NCI-H69 (cell line): ENCODE measurements at places on chromosomes 11 and 22.

DNA sequence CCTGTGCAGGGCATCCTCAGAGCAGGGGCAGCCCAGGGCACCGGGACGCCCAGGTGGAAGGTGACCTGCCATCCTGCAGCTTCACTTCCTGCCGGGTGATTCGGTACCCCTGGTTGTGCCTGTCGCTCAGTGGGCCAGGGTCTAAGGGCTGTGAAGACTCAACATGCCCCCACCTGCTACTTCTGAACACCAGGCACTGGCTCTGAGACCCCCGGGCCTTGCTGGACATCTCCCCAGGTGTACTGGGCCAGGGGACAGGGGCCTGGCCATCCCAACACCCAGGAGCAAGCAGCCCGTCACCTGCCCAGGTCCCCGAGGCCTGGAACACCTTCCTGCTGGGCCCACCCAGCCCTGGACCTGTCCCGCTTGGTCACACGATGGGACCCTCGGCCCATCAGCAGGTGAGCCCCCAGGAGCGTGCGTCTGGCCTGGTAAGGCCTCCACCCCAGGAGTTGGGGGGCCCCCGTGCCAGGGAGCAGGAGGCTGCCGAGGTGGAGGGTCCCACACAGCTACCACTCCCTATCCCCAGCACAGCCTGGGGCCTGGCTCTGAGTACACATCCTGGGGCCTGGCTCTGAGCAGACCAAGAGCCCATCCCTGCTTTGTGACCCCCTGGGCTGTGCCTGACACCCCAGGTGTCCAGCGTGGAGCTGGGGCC, 3.9 kb upstream of the MUC5B start:
- DNase-seq = no peak

DNA sequence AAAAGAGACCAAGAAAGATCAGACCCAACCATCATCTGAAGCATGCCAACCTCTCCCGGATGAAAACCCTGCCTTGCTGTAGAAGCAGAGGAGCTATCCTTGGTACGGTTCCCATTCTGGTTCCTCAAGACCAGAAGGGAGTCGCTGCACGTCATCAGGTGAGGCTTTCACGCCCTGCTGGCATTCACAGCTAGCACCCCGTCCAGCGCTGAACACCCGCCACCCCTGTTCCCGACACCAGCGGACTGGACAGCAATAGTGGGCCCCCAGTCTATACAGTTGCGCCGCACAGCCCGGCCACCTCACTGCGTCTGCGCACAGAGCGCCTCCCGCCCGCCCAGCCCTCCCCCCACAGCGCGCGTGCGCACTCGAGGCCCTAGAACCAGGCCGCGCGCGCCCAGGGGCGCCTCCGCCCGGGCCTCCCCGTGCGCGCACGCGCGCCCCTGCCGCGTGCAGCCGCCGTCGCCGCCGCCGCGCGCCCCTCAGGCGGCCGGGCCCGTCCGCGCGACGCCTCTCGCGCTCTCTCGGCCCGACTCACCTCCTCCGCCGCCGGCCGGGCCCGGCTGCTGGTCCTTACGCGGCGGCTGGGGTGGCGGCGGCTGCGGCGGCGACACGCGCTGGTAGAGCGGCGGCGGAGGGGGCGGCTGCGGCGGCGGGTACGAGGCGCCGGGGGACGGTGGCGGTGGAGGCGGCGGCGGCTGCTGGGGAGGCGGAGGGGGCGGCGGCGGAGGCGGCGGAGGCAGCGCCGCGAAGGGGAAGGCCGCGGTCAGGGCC, 706 bp downstream of the SF1 start:
- DNase-seq = peak; percentile 94

GRCh38 chr11:123601136-123601535, 53.3 kb downstream of the SCN3B start:
- no peak for DNase-seq

DNA sequence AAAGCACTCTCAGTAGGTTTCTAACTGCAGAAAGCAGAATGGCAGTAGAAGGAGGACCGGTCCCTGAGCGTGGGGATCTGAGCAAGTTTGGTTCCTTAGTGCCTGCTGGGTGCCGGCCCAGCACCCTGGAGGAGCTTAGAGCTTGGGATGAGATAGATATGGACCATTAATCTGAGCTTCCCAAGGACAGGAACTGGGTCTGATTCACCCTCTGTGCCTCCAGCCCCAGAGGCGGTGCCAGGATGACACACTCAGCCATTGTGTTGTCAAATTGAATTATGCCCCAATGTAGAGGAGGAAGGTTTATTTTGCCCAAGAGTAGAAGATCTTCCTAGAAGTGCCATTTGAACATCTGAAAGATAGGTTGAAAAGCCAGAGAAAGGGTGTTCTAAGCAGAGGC, 4.3 kb downstream of the ZC3H7B start:
- DNase-seq = peak; percentile 34

DNA sequence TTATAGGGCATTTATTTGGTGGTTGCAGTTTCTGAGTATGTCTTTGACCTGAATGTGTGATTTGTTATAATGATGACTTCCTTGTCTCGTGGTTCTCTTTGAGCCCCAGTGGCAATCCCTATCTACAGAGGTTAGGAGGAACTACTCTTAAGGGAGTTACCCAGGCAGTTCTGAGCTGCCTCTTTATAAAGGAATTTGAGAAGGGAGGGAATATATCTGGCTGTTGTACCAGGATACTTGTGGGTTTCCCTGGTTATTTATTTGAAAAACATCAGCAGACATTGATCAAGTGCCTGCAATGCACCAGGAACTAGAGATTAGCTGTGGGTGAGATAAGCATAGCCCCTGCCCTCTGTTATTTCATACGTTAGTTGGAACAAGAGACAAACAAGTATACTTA, 243.5 kb upstream of the ARHGAP20 start:
- DNase-seq = no peak

DNA sequence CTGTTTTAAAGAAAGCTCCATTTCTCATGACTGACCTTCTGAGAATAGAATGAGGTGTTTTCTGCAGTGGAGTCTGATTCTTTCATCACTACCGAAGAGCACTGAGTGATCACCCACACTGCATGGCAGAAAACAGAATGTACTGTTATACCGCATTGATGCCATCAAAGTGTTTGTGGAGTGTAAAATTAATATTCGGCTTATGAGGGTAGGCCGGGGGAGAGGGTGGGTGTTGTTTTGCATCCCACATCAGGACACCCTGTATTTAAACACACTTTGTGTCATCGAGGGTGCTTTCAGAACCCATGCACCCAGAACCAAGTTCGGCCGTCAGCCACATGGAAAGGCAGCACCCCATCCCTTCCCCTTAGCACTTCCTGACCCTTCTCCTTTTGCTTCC, 41.3 kb upstream of the ETS1 start:
- DNase-seq = no peak

GRCh38 chr11:87465716-87466115, 428.0 kb downstream of the TMEM135 start:
- DNase-seq = peak; percentile 34

GRCh38 chr11:127393460-127393997, 393.0 kb upstream of the KIRREL3 start:
- DNase-seq = no peak

DNA sequence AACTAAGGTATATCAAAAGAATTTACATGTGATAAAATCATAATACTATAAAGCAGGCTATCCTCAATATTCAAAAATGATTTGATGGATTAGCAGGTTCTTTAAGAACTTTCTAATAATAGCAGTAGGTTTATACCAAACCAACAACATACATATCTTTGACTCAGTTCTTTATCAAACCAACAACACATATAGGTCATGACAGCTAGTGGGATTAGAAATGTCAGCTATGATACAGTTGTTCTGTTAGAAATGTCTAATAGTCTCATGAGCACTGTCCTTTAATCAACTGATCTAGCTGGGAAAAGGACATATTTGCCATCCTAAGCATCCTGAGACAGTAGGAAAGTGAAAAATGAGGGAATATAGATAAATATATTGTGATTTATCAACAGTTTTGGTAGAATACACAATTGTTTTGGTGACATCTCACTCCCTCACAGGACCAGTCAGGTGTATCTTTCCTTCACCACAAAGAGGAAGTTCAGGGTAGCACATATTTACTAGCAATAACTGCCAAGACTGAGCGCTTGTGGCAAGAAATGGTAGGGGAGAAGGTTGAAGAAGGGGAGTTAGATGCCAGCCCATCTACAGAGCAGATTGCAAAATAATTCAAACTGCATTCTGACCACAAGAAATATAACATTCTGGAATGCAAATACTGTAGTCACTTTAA, 90.8 kb upstream of the APOA1 start:
- DNase-seq = no peak

- no peak for DNase-seq
Measured at GRCh38 chr11:43818220-43818619, 62.4 kb upstream of the ALKBH3 start.

GRCh38 chr11:72305891-72306585, 62.1 kb upstream of the PHOX2A start:
- peak; percentile 15 for DNase-seq

- DNase-seq = peak; percentile 90
Measured at GRCh38 chr11:109784536-109784935, 308.7 kb upstream of the ZC3H12C start.

- DNase-seq = no peak
Measured at GRCh38 chr11:130092661-130093060, 23.0 kb downstream of the APLP2 start.

DNA sequence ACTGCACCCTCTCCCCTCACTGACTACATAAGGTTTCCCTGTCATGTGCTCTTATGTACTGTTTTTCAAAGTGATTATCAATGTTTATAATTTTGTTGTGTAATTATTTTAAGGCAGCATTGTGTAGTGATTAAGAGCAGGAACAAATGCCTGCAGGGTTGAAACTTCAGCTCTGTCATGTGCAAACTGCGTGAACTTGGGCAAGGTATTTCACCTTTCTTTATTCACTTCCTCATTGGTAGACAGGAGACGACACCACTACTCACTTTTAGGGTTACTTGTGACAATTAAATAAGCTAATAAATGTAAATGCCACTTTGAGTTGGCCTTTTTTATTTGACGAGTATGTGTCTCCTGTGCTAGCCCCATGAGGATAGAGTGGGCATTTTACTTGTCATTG, 86.5 kb upstream of the E2F8 start:
- no peak for DNase-seq

DNA sequence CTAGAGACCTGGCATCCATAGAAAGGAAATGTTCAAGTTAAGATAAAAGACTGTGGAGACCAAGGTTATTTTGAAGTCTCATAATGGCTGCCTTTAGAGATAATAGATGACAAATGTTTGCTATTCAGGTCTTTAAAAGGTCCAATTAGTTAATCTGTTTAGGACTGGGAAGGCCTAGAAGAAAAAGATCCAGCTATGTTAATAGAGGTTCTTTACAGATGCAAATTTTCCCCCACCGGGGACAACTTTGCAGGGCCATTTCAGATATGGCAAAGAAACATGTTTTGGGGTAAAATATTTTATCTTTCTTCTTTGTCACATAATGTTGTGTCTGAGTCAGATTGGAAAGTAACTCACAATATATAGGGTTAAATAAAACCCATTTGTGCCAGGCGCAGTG, 3.1 kb upstream of the APOBEC3G start:
- DNase-seq = no peak

DNA sequence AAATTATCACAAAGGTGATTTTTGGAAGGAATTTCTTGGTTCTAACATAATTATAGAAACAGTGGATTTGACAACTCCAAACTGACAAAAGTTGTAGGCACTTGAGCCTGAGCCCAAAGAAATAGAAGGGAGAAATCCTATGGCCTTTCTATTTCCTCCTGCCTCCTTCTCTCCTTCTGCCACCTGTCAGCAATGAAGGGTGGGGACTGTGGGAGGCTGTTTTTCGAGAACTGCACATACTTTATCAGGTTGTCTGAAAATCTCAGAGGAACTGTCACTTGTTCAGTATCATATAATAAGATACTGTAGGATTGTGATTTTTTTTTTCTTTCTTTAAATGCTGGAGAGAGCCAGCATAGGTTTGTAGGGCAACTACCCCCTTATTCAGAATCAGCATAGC, 187.9 kb upstream of the SESN3 start:
- DNase-seq = no peak

- DNase-seq = no peak
Measured at GRCh38 chr11:92224054-92224406, 588 bp upstream of the FAT3 start.

DNA sequence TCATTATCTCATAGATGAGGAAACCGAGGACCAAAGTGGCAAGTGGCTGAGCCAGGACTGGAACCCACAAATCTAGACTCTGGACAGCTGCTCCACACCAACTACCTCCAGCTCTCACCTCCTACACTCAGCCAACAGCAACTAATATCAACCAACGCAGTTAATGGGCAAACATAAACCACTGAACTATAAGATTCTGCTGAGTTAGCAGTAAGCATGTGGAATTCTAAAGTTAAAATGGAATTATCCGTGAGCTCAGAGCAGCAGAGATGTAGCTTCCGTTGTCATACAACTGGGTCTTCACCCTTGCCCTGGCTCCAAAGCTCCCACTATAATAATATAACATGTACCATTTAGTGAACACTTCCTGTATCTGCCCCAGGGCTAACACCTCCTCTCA, 27.1 kb downstream of the FAM227A start:
- no peak for DNase-seq
